T-helper 17 cell (primary cell): ENCODE measurements at places on chromosomes 12 and 14. TPM values are rescaled to one million over a fixed set of nuclear protein-coding genes. Genes with fewer than 3 reads are reported as not detected.
A peak's percentile ranks its signal among the peaks of the same experiment; 100 is the strongest.

DNA sequence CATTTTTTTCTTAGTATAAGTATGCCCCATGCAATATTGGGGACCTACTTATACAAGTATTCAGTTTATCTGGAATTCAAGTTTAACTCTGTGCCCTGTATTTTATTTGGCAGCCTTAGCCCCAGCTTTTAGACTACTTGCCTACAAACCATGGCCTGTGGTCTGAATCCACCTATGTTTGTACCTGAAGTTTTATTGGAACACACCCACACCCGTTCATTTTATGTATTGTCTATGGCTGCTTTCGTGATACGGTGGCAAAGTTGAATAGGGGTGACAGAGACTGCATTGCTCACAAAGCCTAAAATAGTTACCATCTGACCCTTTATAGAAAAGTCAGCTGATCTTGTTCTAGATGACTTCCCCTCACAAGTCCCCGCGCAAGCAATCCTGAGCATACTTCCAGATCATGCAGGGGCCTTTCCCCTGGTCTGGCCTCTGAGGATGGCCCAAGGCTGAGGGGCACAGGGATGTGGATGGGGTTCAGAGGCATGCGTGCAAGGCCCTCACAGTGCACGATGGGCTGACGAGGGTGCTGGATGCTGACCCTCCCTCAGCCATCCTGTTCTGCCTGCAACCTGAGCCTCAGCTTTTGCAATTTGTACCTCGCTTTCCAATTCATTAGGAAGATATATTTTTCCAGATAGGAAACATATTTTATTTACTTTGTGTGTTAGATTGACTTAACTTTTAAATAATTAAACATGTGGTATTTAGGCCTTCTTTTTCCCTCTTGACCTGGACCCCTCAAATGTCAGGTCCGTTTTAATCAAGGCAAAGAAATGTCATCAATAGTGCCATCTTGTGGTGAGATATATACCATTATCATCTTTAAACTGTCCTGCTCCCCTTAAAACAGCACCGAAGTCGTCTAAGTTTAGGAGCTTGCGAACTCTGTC is 527.3 kb upstream of the CCDC196 start:
- peaks cover 4% of the 10 kb centered on the region for H3K27me3 ChIP-seq
- no peaks in the 10 kb centered on the region for H3K36me3 ChIP-seq
- no peak for DNase-seq
- H3K4me3 ChIP-seq = no peak overlapping the region

- no peaks in the 10 kb centered on the region for H3K4me1 ChIP-seq
- H3K27me3 ChIP-seq = peaks cover 15% of the 10 kb centered on the region
These were observed 162.7 kb upstream of the TMTC2 start for GRCh38 chr12:82523996-82524395.

- no peak overlapping the region for H3K27ac ChIP-seq
- H3K4me1 ChIP-seq = no peaks in the 10 kb centered on the region
- DNase-seq = no peak
- H3K27me3 ChIP-seq = no peaks in the 10 kb centered on the region
These were observed 653.5 kb downstream of the FSCB start for GRCh38 chr14:43853541-43853940.

GRCh38 chr14:61839507-61839906 is 77.3 kb downstream of the SNAPC1 start:
- H3K4me3 ChIP-seq = no peak overlapping the region
- DNase-seq = no peak
- peaks cover 6% of the 10 kb centered on the region for H3K4me1 ChIP-seq
- peaks cover 23% of the 10 kb centered on the region for H3K27me3 ChIP-seq
- no peaks in the 10 kb centered on the region for H3K36me3 ChIP-seq
- H3K27ac ChIP-seq = peak overlapping the region; percentile 21

- peaks cover 40% of the 10 kb centered on the region for H3K27me3 ChIP-seq
- H3K4me1 ChIP-seq = no peaks in the 10 kb centered on the region
- H3K27ac ChIP-seq = no peak overlapping the region
- no peak overlapping the region for H3K4me3 ChIP-seq
These were observed 110.8 kb upstream of the EEA1 start for GRCh38 chr12:93039930-93040329.

DNA sequence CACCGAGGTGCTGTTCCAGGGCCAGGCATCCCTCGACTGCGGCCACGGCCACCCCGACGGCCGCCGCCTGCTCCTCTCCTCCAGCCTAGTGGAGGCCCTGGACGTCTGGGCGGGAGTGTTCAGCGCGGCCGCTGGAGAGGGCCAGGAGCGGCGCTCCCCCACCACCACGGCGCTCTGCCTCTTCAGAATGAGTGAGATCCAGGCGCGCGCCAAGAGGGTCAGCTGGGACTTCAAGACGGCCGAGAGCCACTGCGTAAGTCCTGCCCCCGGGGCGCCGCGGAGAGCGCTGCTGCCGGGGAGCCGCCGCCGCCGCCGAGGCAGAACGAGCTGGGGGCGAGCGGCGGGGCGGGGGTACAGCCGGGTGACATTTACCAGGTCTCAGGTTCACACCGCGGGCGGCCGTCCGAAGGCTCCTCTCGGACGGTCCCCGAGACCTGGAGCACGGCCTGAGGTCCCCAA is 1.4 kb downstream of the PLXNC1 start:
- H3K27me3 ChIP-seq = no peaks in the 10 kb centered on the region
- H3K27ac ChIP-seq = peak overlapping the region; percentile 76
- no peak for DNase-seq
- H3K4me3 ChIP-seq = peak overlapping the region; percentile 96
- peaks cover 36% of the 10 kb centered on the region for H3K4me1 ChIP-seq
- H3K36me3 ChIP-seq = no peaks in the 10 kb centered on the region

GRCh38 chr14:69231486-69231885 is 28.5 kb upstream of the GALNT16 start:
- no peak overlapping the region for H3K4me3 ChIP-seq
- H3K27me3 ChIP-seq = no peaks in the 10 kb centered on the region
- H3K36me3 ChIP-seq = peaks cover 9% of the 10 kb centered on the region
- DNase-seq = no peak

- no peak for DNase-seq
- H3K27me3 ChIP-seq = peaks cover 27% of the 10 kb centered on the region
- H3K36me3 ChIP-seq = peaks cover 2% of the 10 kb centered on the region
These were observed 327.8 kb downstream of the PDZRN4 start for GRCh38 chr12:41515953-41516352.

The CCDC63 gene
- not detected for total RNA-seq

The ASIC1 gene
- 1.1 TPM for total RNA-seq

The GALNT8 gene
- total RNA-seq = 1.4 TPM

The OTUB2 gene
- 0.12 TPM for total RNA-seq

The KCNC2 gene
- total RNA-seq = not detected
